ENCODE measurements at places on chromosomes 3 and 15. TPM values are rescaled to one million over a fixed set of nuclear protein-coding genes. Genes with fewer than 3 reads are reported as not detected.

The EXOSC7 gene
- total RNA-seq: 20.0 TPM

The NR1I2 gene
- 3.2 TPM for total RNA-seq

The RPUSD2 gene
- 7.4 TPM for total RNA-seq

The KCNMB3 gene
- total RNA-seq: 2.8 TPM

The GRK7 gene
- not detected for total RNA-seq

The GOLGA6D gene
- total RNA-seq: 0.08 TPM

The DPP8 gene
- 21.1 TPM for total RNA-seq

The TGM5 gene
- total RNA-seq: not detected

The ZBTB47 gene
- total RNA-seq: 2.9 TPM

The DIPK2A gene
- 37.4 TPM for total RNA-seq

The RBPMS2 gene
- 0.42 TPM for total RNA-seq

The EPHA3 gene
- total RNA-seq: 1.6 TPM

The KIF15 gene
- 15.9 TPM for total RNA-seq

Data from liver (tissue), 10 donors.